ENCODE measurements at places on chromosomes 12 and 14.

GRCh38 chr12:68890701-68891113 is 42.3 kb downstream of the CPM start:
- no peak for DNase-seq

DNA sequence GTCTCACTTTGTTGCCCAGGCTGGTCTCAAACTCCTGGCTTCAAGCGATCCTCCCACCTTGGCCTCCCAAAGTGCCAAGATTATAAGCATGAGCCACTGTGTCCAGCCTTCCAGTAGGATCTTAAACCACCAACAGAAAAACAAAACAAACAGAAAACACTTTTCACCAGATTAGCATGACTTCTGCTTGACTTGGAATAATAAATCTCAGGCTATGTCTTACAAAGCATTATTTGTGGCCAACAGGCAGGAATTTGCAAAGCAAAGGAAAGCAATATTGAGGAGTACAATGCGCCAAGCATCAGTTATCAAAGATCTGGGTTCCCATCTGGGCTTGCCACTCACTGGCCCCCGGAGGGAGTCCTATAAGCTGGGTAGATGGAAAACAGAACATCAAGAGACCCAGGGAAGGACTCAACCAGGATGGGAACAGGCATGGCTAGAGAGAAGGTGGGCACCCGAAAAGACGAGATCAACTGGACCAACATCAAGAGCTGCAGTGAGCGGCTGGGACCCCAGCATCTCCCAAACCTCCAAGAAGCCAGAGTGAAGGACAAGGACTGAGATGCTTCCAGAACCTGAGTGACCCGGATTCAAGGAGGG is 101.2 kb downstream of the TMEM30B start:
- no peak for DNase-seq

- DNase-seq: no peak
Observed at GRCh38 chr14:23009483-23009938, 432 bp downstream of the C14orf93 start.

DNA sequence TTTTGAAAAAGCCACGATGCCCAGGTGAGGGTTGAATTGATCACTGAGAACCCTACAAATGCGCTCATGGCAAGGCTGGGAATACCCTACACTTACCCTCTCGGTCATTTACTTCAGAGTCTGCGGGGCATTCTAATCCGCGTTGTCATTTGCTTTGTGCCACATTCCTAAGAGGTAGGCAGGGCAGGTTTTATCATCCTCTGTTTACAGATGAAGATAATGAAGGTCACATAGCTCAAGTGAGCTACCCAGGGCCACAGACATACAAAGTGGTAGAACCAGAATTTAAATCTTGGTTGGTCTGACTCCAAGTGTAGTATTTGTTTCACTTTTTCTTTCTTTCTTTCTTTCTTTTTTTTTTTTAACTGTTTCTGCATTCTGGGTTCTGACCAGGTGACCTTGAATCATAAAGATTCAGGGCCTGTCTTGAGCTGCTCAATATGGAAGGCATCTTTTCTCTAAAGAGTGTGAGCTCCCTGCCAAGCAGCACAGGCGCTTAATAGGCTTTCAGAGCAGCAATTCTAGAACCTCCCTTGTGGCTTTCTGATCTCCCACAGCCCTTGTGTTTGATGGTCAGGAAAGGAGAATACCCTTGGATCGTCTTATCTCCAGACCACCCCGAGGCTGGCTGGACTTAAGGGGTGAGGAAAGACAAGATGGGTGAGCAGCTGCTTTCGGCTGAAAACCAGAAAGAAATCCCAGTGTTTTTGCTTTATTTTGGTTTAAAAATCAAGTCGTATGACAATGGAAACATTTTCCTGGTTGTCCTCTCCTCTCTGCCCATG is 662 bp upstream of the BATF start:
- DNase-seq: no peak

- DNase-seq: no peak
Observed at GRCh38 chr14:101501341-101501740, 60.0 kb upstream of the DIO3 start.

- DNase-seq: no peak
Observed at GRCh38 chr14:94517248-94517640, 8.0 kb upstream of the SERPINA12 start.

- no peak for DNase-seq
Observed at GRCh38 chr12:121128908-121129810, 3.5 kb upstream of the P2RX7 start.

DNA sequence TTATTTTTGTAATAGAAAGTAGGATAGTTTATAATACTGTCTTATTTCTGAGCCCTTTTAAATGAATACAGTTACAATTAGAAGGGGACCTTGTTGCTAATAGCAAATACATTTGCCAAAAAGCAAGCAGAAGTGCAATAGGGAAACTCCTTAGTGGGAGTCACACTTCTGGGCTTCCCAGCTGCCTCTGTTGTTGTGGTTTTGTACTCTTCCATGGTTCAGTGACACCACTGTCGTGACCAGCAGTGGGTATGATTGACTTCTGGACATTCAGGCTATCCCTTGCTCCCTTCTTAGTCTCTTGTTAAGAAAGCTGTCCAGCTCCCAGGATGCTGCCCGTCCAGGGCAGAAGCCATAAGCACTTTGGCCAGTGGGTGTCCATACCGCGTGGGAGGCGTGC is 22.6 kb downstream of the TCTN1 start:
- DNase-seq: no peak

- DNase-seq: no peak
Observed at GRCh38 chr12:34292736-34293625, 270.7 kb downstream of the ALG10 start.

GRCh38 chr12:130162745-130163460 is 639 bp downstream of the FZD10 start:
- peak; percentile 77 for DNase-seq

GRCh38 chr12:119727600-119728443 is 59.9 kb downstream of the PRKAB1 start:
- no peak for DNase-seq

- DNase-seq: no peak
Observed at GRCh38 chr12:110760204-110760609, 17.5 kb upstream of the PPP1CC start.

DNA sequence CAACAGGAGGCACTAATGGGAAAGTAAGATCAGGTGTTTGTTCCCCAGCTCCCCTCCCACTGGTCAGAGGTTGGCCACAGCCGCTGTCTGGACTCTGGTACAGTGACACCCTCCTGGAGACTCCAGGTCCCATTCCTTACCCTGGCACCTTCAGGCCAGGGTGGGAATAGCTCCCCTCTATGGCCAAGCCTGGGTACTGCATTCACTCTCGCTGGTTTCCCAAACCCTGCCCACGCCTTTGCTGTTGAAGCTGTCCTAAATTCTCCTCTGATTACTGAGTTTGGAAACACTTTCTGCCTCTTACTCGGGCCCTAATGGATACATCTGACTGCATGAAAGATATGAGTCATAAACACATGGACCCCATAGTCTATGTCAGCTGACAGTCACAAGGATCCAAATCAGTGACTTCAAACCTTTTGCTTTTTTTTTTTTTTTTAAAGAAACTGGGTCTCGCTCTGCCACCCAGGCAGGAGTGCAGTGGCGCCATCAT is 17.9 kb downstream of the HRK start:
- DNase-seq: no peak

- no peak for DNase-seq
Observed at GRCh38 chr14:64195199-64195598, 99.0 kb downstream of the ESR2 start.

DNA sequence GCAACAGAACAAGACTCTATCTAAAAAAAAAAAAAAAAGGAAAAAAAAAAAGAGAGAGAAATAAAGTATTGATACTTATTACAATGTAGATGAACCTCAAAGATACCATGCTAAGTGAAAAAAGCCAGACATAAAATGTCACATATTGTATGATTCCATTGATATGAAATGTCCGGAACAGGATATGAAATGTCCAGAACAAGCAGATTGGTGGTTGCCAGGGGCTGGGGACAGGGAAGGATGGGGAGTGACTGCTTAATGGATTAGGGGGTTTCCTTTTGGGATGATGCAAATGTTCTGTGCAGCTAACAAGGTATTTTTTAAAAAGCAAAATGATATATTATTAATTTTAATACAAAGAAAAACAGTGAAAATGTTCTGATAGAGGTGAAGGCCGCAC is 5.0 kb downstream of the HVCN1 start:
- DNase-seq: no peak

- no peak for DNase-seq
Observed at GRCh38 chr14:45135156-45135555, 574 bp upstream of the FANCM start.

GRCh38 chr14:28760431-28760996 is 6.1 kb upstream of the FOXG1 start:
- no peak for DNase-seq

- DNase-seq: no peak
Observed at GRCh38 chr14:29062976-29063375, 296.4 kb downstream of the FOXG1 start.

DNA sequence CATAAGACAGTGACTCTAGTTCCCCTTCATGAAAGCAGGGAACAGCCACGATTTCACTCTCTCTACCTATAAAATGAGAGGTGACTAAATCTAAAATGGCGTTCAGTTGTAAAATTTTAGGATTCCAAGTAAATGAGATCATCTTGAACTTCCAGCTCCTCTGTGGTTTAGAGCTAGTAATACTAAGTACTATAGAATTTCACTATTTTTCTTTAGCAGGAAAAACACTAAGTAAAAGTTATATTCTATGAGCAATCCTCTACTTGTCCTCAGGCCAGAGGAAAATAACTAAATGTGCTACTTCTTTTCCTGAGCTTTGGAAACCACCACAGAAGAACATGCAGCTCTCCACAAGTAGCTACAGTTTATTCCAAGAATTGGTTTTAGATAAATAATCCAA is 55.6 kb downstream of the NIN start:
- DNase-seq: no peak

DNA sequence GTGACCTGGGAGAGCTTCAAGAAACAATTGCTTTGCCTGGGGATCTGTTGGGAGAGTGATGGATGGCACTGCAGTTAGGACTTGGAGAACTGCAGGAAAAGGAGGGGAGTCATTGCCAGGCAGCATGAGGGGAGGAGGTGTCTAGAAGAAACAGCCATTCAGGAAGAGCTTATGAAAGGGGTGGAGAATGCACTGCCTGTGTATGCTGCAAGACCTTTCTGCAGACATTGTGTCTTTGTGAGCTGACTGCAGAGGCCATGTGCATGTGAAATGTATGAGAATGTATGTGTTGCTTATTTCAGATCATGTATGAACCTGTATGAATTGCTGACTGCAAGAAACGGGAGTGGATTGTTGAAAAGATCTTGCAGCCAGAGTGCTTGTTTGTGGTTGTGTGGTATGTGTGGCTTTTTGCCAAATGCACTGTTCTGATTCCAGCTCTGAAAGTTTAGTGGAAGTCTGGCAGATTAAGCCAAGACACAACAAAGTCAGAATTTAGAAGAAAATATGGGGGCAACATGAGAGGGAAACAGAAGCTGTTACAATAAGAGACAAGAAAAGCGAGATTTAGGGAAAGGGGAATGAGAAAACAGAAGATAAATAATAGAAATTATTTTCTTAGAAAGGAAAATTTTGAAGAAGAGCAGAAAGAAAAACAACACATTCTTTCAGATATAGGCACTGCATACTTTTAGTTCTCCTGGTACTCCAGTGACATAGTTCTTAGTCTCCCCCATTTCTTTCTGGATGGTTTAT is 9.8 kb upstream of the RIMKLB start:
- peak; percentile 81 for DNase-seq

- no peak for DNase-seq
Observed at GRCh38 chr12:29245246-29245645, 96.2 kb downstream of the FAR2 start.

GRCh38 chr12:122533856-122534255 is 6.8 kb downstream of the KNTC1 start:
- no peak for DNase-seq

DNA sequence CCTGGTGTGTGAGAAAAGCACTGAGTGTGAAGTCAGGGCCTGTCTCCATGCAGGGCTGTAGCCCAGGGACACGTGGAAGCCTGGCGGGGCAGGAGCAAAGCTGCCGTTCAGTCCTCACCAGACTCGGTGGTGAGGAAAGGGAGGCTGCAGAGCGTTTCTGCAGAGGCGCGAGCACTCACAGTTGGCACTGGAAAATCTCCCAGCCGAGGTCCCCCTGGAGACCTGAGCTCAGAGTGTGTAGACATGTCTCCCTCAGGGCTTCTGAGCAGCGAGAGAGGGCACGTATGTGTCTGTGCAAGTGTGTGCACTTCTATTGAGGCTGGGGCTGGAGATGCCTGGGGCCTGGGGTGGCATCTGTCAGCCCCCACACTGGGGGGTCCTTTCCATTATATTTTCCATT is 11.0 kb upstream of the HHIPL1 start:
- no peak for DNase-seq

GRCh38 chr12:65740873-65741600 is 83.2 kb upstream of the HMGA2 start:
- DNase-seq: peak; percentile 91

GRCh38 chr14:42806909-42807315 is 1200.2 kb downstream of the LRFN5 start:
- peak; percentile 12 for DNase-seq

GRCh38 chr12:121296618-121297434 is at the start of gene CAMKK2:
TSS of gene CAMKK2 (minus strand) at chr12:121296709. CDS start at chr12:121274526, 22,183 bp downstream.
- peak; percentile 96 for DNase-seq

DNA sequence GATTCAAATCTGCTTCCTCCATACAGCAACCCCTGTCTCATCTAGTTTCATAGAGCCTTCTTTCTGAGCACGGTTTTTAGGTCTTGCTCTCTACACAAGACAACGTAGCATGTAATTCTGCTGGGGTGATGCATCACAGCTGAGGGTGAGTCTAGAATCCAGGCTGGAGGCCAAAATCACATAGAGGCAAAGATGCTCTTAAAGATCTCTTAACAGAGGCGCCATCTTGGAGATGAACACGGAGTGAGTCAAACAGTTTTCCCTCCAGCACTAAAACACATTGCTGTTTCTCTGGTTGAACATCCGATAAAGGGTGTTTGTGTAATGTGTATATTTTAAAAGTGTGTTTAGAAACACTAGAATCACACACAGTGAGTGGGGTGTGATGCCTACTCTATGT is 78.9 kb downstream of the NOS1 start:
- DNase-seq: no peak

GRCh38 chr14:100726550-100727085 is at the start of gene DLK1:
TSS of gene DLK1 (plus strand) at chr14:100726892. CDS start at chr14:100727069, 177 bp downstream.
- DNase-seq: no peak

GRCh38 chr14:97306133-97306759 is 509.1 kb downstream of the VRK1 start:
- no peak for DNase-seq

GRCh38 chr12:56129206-56129941 is 1.3 kb downstream of the ESYT1 start:
- peak; percentile 93 for DNase-seq

DNA sequence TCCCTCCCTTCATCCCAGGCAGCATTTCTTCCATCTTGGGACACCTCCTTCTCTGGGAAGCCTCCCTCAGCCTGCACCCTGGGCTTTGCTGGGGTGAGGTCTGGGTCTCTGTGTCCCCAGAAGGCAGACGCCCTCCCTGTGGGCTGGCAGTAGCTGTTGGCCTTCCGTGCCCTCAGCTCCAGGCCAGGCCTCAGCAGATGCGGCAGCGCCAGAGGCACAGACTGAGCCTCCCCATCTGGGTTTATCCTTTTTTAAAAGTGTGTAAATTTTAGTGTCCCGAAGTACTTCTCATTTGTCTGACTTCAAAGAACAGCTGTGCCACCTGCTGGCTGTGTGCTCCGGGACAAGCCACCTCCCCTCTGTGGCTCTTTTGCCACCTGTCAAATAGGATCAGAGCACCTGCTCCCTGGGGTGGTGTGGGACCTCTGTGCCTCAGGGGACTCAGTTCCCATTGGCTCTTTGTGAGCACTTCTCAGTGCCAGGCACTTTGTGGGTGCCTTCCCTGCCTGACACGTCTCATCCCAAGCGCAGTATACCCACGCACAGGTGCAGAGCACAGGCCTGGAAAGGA is 11.1 kb downstream of the EXOC3L4 start:
- no peak for DNase-seq
